ENCODE measurements at places on chromosomes 1 and 21.

- DNase-seq, result no peak
These were observed 15.1 kb upstream of the TUT4 start for GRCh38 chr1:52567943-52568342.

DNA sequence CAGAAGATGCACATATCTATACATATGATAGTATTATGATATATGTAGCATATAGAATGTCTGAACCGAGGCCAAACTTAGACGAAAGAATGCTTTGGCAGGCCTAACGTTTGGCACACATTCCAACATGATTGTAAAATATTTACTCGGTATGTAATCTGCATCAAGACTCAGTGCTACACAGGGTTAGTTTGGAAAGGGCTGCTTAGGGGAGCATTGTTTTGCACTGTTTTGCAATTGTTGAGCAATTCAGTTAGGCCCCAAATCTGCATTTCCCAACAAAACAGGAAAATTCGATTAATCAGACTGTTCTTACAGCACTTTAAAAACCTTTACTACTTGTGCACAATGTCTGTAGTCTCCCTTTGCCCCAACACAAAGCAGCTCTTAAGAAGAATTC is 216.0 kb upstream of the NEGR1 start:
- DNase-seq, result no peak

- no peak for DNase-seq
These were observed 19.8 kb upstream of the SLC2A7 start for GRCh38 chr1:9045861-9046510.

DNA sequence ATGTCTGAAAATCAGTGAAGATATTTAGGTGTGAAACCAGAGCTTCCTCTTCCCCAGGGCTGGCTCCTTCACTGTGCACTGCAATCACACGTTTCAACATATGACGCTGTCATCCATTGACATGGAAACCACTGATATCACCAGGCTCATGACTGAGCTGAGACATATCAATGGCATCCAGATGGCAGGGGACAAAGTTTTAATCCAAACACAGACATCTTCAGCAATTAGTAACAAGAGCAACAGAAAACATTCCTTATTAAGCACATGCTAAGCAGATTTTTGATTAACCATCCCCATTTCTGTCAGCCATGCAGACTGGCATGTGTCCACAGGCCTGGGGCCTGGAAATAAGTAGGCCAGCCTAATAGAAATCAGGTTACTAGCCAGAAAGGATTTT is 108.0 kb upstream of the ADAR start:
- no peak for DNase-seq

GRCh38 chr1:25641931-25642573 is 25.5 kb downstream of the MAN1C1 start:
- no peak for DNase-seq

- no peak for DNase-seq
These were observed 65.1 kb downstream of the MAGI3 start for GRCh38 chr1:113455374-113455773.

- no peak for DNase-seq
These were observed 48.3 kb downstream of the FGGY start for GRCh38 chr1:59345221-59345620.

DNA sequence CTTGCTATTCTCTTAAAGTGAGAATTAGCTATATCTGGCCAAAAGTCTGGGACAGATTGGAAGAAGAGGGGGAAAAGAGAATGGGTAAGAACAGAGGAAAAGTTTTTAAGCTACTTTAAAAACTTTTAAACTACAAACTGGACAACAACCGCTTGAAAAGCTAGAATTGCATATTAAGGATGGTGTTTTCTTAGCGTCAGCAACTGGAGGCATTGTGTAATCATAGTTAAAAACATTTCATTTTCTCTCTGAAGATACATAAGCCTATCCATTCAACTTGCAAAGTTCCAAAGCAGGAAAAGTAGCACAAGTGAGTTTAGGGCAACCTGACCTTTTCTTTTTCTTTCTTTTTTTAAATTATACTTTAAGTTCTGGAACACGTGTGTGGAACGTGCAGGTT is 10.9 kb downstream of the PBX1 start:
- no peak for DNase-seq

DNA sequence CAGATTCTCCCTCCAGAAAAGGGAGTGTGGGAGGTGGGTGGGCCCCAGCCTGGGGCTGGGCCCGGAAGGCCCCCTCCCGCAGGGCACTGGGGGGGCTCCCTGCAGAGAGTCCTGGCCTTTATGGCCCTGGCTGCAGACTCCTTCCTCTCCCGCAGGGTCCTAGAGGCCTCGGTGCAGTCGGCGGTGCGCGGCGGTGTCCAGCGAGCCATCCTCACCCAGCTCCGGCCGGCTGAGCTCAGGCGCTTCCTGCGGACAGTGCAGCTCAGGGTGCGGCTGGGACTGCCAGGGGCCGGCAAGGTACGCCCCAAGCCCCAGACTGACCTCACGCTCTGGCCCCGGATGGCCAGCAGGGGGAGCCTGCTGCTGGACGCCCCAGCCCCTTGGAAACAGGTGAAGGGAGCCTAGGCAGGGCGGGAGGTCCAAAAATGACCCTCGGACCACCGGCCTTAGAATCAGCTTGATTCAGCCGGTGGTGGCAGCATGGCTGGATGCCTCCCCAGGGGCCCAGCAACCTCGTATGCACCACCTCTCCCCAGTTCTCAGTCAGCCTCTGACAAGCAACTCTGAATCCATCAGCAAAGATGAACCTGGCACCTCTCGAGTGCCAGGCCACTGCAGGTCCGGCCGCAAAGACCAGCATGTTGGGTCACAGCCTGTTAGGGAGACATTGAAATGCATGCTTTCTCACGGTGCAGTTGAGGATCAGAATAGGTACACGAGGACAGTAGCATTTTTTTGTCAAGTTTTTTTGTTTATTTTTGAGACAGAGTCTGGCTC is 20.6 kb downstream of the MTHFR start:
- no peak for DNase-seq

- DNase-seq, result no peak
These were observed 39.3 kb upstream of the EPS8L3 start for GRCh38 chr1:109802901-109803561.

- no peak for DNase-seq
These were observed 49.9 kb downstream of the CLCA4 start for GRCh38 chr1:86596741-86597290.

GRCh38 chr1:231643071-231643934 is 16.7 kb downstream of the DISC1 start:
- DNase-seq, result no peak

- peak; percentile 75 for DNase-seq
These were observed 15.9 kb upstream of the ELOA start for GRCh38 chr1:23727362-23727811.

DNA sequence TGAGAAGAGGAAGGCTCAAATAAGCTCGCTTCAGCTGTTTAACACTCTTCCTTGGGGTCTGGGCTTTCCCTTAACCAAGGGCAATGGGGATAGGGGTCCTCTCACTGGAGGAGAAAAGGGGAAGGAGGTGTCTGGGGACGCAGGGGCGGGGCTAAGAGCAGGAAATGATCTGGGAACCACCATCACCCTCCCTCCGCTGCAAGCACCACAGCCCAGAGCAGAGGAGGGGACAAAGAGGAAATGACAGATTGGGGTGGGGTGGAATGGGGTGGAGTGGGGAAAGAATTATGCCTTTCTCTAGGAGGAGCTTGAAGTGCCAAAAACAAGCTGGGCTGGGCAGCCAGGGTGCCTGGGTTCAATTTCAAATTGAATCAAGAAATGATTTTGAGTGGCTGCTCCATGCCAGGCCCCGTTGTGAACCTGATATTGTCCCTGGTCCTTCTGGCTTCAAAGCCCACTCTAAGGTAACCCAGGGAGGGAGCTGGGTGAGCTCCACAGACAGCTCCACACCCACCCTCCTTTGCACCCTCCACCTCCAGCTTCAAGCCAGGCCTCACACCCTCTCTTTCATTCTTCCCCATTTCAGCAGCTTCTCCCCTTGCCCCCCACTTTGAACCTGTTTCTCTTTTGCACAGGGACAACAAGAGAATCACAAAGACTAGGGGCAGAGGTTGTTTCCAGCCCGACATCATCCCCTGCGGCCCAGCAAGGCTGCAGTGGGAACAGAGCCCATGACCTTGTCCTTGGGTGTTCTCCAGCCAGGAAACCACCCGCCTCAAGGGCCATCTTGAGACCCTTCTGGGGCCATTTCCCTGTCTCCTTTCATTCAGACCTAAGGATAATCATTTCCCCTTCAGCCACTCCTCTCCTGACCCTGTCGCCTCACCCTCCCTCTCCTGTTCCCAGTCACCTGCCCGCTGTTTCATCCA is 1.1 kb downstream of the ARHGAP30 start:
- DNase-seq, result peak; percentile 74

DNA sequence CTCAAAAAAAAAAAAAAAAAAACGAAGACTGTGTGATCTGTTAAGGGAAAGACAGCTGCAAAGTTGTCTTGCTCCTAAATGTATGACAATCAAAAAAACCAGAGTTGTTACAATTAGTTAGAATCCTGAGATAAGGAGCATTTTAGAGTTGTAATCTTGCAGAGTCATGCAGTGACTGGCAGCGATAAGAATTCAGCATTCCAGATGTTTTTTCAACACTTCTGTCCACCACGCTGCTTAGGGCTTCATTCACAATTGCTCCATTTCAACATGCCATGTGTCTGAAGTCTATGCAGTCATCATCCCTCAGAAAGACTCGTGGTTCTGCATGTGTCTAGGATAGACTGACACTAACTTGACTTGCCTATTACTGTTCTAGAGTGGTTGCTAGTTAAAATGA is 102.4 kb upstream of the BACE2 start:
- no peak for DNase-seq

GRCh38 chr1:73564294-73564693 is 633.7 kb downstream of the LRRIQ3 start:
- DNase-seq, result no peak

DNA sequence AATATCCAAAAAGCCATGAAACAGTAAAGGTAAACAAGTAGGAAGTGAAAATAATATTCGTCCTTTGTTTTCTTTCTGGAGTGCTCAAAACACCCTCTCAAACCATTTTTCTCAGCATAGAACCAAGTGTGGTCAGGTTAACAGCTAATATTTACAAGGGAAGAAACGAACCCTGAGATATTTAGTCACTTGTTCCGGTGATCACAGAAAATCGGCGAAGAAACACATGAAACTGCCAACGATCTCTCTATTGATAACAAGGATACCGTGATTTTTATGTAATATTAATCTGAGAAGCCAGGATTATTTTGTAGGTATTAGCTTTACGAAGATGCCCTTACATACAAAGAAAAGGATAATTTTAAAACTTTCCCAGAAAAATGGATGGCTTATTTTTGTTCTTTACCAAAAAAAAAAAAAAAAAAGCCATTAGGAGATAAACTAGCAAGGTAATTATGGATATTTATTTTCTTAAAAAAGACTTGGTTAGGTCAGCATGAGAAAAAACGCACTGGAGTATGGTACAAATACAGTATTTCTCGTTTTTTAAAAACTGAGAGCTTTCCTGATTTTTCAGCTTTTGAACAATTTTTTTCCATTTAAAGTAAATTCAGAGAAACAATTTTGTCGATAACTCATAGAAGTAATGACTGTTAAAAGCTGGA is 107.3 kb upstream of the HNRNPU start:
- no peak for DNase-seq

DNA sequence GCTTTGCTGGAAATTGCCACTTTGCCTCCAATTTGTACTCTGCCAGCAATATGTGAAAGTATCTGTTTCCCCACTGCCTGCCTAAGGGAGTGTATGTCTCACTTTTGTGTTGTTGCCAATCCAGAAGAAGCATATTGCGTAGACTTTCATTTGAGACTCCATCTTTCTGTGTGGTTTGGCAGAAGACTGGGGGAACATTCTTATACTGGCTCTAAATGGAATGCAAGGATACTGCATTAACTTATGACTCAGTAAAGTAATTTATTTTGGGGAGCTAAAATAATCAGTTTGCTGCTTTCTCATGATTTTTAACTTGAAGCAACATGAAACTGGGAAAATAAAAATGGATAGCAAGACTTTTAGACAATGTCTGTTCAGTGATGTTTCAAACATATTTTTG is 107.7 kb upstream of the TMPRSS2 start:
- no peak for DNase-seq

GRCh38 chr1:215376544-215377264 is 190.4 kb upstream of the KCTD3 start:
- DNase-seq, result no peak

DNA sequence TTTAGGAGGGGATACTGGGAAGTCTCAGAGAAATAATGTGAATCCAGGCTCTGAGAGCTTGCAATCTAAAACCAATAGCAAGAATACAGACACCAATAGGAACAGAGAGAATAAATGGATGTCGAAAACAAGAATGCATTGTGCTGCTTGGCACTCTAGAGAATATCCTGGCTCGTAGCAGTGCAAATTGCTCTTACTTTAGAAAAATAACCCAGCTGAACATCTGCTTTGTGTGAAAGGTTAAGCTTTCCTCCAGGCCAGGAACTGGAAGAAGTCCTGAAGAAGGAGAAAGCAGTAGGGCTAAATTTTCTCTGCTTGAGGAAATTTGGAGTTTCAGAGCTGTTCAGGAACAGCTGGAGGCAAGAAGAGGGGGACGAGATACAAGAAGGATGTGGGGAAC is 382.3 kb downstream of the HHIPL2 start:
- no peak for DNase-seq

GRCh38 chr1:101166583-101167120 is 70.2 kb upstream of the S1PR1 start:
- DNase-seq, result no peak

- no peak for DNase-seq
These were observed 1.1 kb upstream of the IGSF9 start for GRCh38 chr1:159946242-159947187.

- no peak for DNase-seq
These were observed 40.4 kb upstream of the KCNH1 start for GRCh38 chr1:211174375-211174774.

DNA sequence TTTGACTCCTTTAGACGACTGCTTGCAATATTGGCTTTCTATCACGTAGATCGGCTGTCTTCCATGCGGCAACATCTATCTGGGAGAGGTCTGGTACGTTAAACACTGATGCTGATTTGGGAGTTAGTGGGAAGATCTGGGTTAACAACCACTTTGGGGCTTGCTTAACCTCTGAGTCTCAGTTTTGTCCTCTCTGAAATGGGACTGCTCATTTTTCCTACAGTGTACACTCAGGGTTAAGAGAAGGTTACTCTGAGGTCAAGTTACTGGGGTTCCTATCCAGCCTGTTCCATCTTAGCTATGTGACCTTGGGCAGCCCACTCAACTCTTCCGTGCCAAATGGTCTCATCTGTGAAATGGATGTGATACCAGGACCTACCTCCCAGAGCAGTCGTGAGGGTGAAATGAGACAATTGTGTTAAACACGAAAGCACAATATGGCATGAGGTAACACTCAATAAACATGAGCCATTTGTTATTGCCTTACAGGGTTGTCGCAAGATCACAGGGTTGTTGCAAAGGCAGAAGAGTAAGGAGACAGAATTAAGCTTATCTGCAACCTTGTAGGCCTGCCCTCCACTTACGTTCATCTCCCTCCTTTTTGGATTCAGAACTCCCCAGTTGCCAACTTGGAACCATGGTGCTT is 5.6 kb downstream of the ABCA4 start:
- DNase-seq, result no peak

GRCh38 chr1:44467566-44467965 is 62.5 kb downstream of the RNF220 start:
- no peak for DNase-seq
